ENCODE measurements at places on chromosomes 1 and 21. TPM values are rescaled to one million over a fixed set of nuclear protein-coding genes. Genes with fewer than 3 reads are reported as not detected.

Gene OR2G6
- not detected for total RNA-seq

Gene GJB3
- not detected for total RNA-seq

DNA sequence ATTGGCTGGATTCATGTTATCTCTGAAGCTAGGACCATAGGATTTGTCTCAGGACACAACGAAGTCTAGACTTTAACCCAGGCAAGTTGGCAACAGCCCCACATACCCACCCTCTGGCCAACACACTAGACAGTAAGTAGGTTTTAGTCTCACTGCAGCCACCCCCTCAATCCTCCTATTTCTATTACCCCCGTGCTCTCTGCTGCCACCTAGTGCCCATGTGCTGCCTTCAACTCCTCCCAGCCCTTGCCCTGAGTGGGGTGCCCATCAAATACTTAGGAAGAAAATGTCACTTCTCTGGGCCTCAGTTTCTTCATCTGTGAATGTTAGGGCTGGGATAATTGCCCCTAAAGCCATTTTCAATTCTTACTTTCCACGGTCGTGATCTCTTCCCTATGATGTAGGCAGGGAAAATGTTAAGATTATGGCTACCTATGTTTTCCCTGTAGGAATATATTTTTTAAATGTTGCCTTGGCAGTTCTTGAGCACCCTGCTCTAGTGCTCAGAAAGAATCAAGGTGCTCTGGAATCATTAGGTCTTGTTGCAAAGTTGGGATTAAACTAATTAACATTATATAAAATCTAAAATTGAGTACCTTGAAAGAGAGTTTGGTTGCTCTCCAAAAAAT, 213.0 kb downstream of the LMX1A start:
- no peaks in the 10 kb centered on the region for H3K36me3 ChIP-seq
- H3K4me1 ChIP-seq, result no peaks in the 10 kb centered on the region
- DNase-seq, result no peak
- no peak overlapping the region for H3K27ac ChIP-seq
- no peaks in the 10 kb centered on the region for H3K27me3 ChIP-seq
- H3K4me3 ChIP-seq, result no peak overlapping the region

- no peak for DNase-seq
- no peaks in the 10 kb centered on the region for H3K27me3 ChIP-seq
- H3K4me1 ChIP-seq, result peaks cover 23% of the 10 kb centered on the region
- peak overlapping the region; percentile 56 for H3K4me3 ChIP-seq
- H3K27ac ChIP-seq, result no peak overlapping the region
- peaks cover 1% of the 10 kb centered on the region for H3K36me3 ChIP-seq
Observed at GRCh38 chr1:25875856-25876692, 566 bp upstream of the PAQR7 start.

DNA sequence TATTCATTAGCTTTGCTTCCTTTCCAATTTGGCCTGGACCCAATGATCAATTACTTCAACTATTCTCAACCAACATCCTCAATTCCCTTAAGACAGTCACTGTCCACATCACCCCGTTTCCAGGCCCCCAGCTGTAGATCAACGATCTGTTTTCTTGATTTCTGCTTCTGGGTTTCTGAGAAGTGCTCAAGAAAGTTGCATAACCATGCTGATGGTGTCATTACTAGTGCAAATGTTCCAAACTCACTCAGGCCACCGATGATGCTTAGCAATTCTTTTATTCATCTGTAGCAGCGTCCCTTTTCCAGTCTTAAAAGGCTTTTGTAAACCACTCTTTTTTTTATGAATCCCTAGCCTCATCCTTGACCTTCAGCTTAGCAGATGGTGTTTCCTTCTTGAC, 155.8 kb upstream of the PTGFR start:
- no peak overlapping the region for H3K4me3 ChIP-seq
- H3K27me3 ChIP-seq, result no peaks in the 10 kb centered on the region
- H3K27ac ChIP-seq, result no peak overlapping the region
- no peak for DNase-seq

All from fibroblast of lung (primary cell).